ENCODE measurements at places on chromosomes 3 and 15. TPM values are rescaled to one million over a fixed set of nuclear protein-coding genes. Genes with fewer than 3 reads are reported as not detected.

Gene CTXN2
- 0.18 TPM for total RNA-seq

Gene CYP1A1
- total RNA-seq, result 0.43 TPM

Gene KBTBD12
- total RNA-seq, result 6.2 TPM

Gene CYP8B1
- not detected for total RNA-seq

DNA sequence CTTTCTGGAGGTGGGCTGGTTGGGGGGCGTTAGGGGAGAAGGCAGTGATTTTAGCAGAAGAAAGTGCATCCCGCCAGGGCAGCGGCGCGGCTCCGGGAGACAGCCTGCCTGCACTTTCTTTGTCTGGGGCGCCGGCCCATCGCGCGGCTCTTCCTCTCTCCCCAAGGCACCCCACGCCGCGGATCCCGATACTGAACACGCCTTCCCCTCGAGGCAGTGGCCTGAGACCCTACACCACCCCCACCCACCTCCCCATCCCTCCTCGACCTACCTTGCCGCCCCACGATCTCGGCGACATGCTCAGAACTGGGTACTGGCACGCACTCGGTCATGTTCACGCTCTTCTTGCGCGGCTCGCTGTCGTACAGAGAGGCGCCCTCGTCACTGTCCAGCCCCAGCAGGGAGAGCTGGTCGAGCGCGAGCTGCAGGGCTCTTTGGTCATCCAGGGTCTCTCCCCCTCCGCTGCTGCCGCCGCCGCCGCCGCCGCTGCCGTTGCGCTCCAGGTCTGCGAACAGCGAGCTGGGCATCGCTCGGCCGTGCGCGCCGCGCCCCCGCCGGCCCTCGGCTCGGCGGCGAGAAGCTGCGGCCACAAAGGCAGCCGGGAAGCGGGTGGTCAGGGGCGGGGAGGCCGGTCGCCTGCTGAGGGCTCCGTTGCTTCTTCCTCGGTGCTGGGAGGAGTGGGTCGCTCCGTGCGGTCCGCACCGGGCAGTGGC lies 483 bp downstream of the MEX3B start:
- peak overlapping the region; percentile 88 for H3K27ac ChIP-seq
- no peak for DNase-seq
- H3K27me3 ChIP-seq, result peaks cover 46% of the 10 kb centered on the region

DNA sequence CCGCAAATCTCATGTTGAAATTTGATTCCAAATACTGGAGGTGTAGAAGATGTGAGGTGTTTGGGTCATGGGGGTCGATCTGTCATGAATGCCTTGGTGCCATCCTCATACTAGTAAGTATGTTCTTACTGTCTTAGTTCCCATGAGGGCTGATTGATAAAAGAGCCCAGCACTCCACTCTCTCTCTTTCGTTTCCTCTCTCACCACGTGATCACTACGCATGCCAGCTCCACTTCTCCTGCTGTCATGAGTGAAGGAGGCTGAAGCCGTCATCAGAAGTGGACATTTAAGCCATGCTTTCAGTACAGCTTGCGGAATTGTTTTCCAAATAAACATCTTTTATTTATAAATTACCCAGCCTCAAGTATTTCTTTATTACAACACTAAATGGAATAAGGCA lies 6.1 kb downstream of the OR5H15 start:
- no peaks in the 10 kb centered on the region for H3K36me3 ChIP-seq
- no peak overlapping the region for H3K27ac ChIP-seq
- H3K4me3 ChIP-seq, result no peak overlapping the region
- H3K4me1 ChIP-seq, result no peaks in the 10 kb centered on the region
- DNase-seq, result no peak

GRCh38 chr3:16243706-16244490 lies 20.8 kb downstream of the DPH3 start:
- no peaks in the 10 kb centered on the region for H3K27me3 ChIP-seq
- no peaks in the 10 kb centered on the region for H3K36me3 ChIP-seq
- no peak for DNase-seq
- H3K4me1 ChIP-seq, result peaks cover 6% of the 10 kb centered on the region
- no peak overlapping the region for H3K4me3 ChIP-seq
- no peak overlapping the region for H3K27ac ChIP-seq

GRCh38 chr15:77659350-77660321 lies 26.9 kb upstream of the LINGO1 start:
- H3K27me3 ChIP-seq, result no peaks in the 10 kb centered on the region
- H3K4me3 ChIP-seq, result no peak overlapping the region
- H3K4me1 ChIP-seq, result no peaks in the 10 kb centered on the region
- H3K36me3 ChIP-seq, result no peaks in the 10 kb centered on the region
- DNase-seq, result peak; percentile 89
- no peak overlapping the region for H3K27ac ChIP-seq

Data from stomach (tissue), 19 donors.